MCF 10A (cell line): ENCODE measurements at places on chromosomes 3 and 15. TPM values are rescaled to one million over a fixed set of nuclear protein-coding genes. Genes with fewer than 3 reads are reported as not detected.

The CCDC80 gene
- total RNA-seq: 10.4 and 19.4 TPM in 2 replicates

The DLL4 gene
- 0.10 TPM in 1 of 2 replicates, not detected in the other for total RNA-seq

The PCSK6 gene
- 29.8 and 30.8 TPM in 2 replicates for total RNA-seq

The SUSD5 gene
- total RNA-seq: 3.4 and 3.8 TPM in 2 replicates

The SERF2 gene
- total RNA-seq: 697 and 717 TPM in 2 replicates

The MAPKAPK3 gene
- 53.9 and 54.4 TPM in 2 replicates for total RNA-seq

The PDIA5 gene
- 42.7 and 47.7 TPM in 2 replicates for total RNA-seq

The BNC1 gene
- total RNA-seq: 68.3 and 93.5 TPM in 2 replicates

The TJP1 gene
- total RNA-seq: 114 and 137 TPM in 2 replicates

The CMTM7 gene
- 9.7 and 14.3 TPM in 2 replicates for total RNA-seq

The DPPA2 gene
- total RNA-seq: not detected in 2 replicates

The TMEM212 gene
- total RNA-seq: not detected in 2 replicates

The STRC gene
- total RNA-seq: 0.98 and 1.0 TPM in 2 replicates

The SMARCC1 gene
- 59.1 and 77.5 TPM in 2 replicates for total RNA-seq

The CPN2 gene
- total RNA-seq: not detected in 2 replicates

The ITGA11 gene
- 0.19 TPM in 1 of 2 replicates, not detected in the other for total RNA-seq

The PAK6 gene
- 9.3 and 9.5 TPM in 2 replicates for total RNA-seq

The BDH1 gene
- 38.6 and 41.9 TPM in 2 replicates for total RNA-seq

The STAC gene
- total RNA-seq: 1.1 and 1.2 TPM in 2 replicates

The SMCO1 gene
- total RNA-seq: not detected in 2 replicates

The CD96 gene
- 0.09 TPM in 1 of 2 replicates, not detected in the other for total RNA-seq

The B2M gene
- total RNA-seq: 605 and 755 TPM in 2 replicates

The ST3GAL6 gene
- total RNA-seq: 1.2 and 1.5 TPM in 2 replicates

The SCN11A gene
- total RNA-seq: 0.05 TPM in 1 of 2 replicates, not detected in the other

The UCN2 gene
- total RNA-seq: 1.5 and 3.8 TPM in 2 replicates
